ENCODE measurements at places on chromosomes 12 and 14.

DNA sequence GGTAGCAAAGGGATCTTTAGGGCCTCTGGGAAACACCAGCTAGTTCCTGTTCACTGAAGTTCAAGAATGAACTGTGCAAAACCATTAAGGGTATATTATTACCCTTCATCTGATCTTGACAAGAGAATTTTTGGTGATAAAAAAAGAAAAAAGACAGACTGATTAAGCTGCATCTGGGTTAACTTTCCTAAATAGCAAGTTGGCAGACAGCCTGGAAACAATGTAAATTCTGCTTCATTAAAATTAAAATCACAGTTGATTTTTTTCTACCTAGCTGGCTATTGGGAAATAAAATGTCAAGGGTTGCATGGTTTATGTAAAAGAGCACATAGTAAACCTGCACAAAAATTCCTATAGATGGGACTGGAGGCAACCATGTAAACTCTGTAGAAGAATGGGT lies 126.6 kb upstream of the PRKD1 start:
- no peak for DNase-seq

- no peak for DNase-seq
Measured at GRCh38 chr12:10558789-10559188, 53.1 kb downstream of the EIF2S3B start.

GRCh38 chr14:102316743-102317563 lies 2.6 kb upstream of the ZNF839 start:
- DNase-seq = peak; percentile 98

- no peak for DNase-seq
Measured at GRCh38 chr12:130992448-130992847, 38.7 kb downstream of the ADGRD1 start.

GRCh38 chr14:73721101-73721821 lies 7.1 kb upstream of the PNMA1 start:
- no peak for DNase-seq

GRCh38 chr14:20350282-20350681 lies 6.8 kb downstream of the PARP2 start:
- DNase-seq = no peak

GRCh38 chr14:34650786-34651584 lies 21.0 kb upstream of the SNX6 start:
- no peak for DNase-seq

GRCh38 chr12:104471336-104471735 lies 14.6 kb downstream of the CHST11 start:
- DNase-seq = no peak
